ENCODE measurements at places on chromosomes 5 and 9.
A peak's percentile ranks its signal among the peaks of the same experiment; 100 is the strongest.

DNA sequence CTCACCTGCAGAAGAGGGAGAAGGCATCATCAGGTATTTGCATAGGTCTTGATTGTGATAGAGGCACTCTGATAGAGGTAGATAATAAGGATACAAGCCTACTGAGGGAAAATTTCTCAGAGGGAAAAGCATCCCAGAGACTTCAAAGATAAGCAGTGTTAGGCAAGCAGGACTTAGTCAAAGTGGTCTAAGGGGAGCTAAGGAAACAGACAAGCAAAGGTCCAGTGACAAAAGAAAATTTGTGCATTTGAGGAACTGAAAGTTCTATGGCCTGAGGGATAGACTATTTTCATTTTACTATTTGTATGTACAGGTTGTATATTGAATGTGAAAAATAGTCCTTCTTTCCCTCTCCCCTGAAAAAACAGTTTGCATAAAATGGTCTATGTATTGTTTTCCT lies 27.4 kb downstream of the OXCT1 start:
- no peak for DNase-seq

DNA sequence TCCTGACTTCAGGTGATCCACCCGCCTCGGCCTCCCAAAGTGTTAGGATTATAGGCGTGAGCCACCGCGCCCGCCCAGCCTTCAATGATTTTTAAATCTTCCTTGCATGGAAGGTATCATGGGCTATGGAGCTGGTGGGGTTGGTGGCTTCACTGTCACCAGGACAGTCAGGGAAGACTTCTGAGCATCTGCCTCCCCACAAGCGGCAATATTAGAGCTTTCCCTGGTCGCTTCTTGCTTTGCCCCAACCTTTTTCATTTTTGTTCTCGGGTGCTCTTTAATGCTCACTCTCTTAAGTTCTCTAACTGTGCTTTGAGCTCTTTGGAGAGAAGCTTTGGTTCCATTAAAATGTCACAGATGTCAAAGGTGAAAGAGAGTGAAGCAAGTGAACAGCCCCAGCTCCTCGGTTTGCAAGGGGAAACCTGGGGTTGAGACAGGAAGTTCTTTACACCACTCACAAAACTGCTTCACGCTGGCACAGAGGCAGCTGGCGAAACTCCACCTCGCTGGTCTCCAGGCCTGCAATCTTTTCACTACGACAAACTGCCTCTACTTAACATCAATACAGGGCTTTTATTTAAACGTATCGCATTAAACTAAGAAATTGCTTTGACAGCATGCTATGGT lies 142.5 kb upstream of the RETREG1 start:
- DNase-seq, result no peak

- no peak for DNase-seq
Measured at GRCh38 chr5:21236104-21236503, 1248.1 kb upstream of the CDH18 start.

DNA sequence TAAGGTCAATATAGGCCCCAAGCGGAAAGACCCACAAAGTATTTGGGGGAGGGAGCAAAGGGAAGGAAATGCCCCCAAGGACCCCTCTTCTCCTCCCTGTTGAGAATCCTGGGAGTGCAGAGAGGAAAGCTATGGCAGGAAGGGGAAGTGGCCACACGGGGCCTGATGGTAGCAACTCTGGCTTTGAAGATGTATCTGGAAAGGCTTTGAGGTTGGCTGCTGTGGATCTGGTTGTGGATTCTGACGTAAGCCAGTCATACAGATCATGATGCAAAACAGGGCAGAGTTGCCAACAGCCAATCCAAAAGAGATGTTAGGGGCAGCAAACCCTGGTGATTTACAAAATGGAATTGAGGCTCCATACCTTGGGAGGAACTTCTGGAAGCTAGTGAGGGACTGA lies 108.8 kb downstream of the PRKACG start:
- no peak for DNase-seq

DNA sequence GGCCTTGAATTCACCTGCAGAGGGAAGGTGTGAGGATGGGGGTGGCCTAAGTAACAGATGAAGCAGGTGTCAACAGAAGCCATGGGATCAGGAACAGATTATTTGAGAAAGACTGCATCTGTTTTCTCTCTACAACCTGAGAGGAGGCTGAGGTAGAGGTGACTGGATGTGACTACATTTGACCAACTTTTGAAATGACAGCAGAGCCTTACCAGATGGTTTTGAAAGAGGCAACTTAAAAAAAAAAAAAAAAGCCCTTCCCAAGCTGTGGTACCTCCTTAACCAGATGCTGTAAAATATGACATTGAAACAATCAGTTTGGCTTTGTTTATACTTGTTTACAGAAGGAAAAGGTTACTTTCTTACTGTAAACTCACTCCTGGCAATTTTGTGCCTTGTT lies 108.6 kb downstream of the TRIO start:
- no peak for DNase-seq

- DNase-seq, result no peak
Measured at GRCh38 chr5:154498994-154499393, 21.0 kb upstream of the HAND1 start.

DNA sequence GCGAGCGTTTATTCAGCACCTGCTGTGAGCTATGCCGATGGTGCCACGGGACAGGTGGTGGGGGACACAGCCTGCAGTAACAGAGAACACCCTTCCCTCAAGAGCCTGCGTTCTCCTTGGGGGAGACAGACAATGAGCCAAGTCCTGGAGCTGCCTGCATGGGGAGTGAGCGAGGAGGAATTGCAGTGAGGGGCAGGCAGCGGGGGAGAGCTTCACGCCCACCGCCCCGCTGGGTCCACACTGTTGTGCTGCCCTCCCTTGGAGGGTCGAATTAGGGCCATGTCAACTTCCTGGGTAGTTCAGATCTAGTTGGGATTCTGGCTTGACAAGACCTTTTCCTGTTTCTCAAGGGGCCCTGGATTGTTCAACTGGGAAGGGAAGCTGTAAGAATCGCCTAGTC lies 55.5 kb upstream of the N4BP3 start:
- DNase-seq, result no peak

DNA sequence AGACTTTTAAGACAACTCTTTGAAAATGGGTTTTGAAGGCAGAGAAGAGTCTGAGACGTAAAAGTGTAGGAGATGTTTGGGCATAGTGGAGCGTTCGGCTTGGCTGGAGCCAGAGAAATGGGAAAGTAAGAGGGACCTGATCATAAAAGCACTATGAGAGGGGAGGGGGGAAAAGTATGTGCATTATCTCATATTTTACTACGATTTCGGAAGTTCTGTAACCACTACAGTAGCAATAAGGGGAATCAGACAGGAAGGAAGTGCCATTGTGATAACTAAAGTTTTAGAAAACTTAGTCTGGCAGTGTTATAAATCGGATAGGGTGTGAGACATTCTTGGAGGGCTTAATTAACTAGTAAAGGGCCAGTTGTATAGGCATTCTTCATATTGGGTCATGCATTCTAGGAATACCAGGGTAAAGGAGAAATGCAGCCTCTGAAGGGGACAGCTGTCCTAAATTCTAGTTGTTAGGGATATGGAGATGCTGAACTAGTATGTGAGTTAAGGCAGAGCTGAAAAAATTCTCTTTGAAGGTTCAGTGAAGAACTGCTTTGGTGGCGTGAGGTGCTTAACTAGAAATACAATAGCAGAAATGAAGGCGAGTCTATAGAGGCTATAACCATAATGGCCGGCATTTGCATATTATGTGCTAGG lies 83.8 kb upstream of the FREM1 start:
- peak; percentile 0 for DNase-seq

DNA sequence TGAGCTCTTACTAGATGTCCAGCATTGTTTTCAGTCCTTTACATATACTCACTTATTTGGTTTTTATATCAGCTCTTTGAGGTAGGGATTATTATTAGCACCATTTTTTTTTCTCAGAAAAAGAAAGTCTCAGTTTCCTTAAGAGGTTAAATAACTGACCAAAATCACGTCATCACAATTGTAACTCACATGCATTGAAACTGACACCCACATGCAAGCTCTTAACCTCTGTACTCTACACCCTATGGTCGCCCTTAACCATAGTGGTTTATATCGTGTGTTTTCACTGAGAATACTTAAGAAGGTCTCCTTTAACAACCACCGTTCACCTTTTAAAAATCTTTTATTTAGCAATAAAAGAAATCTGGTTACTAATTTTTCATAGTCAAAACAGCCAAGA lies 61.0 kb downstream of the PRDM6 start:
- no peak for DNase-seq
